ENCODE measurements at places on chromosomes 1 and 21.

GRCh38 chr1:203867802-203868201 is 6.4 kb downstream of the SNRPE start:
- no peak for DNase-seq

DNA sequence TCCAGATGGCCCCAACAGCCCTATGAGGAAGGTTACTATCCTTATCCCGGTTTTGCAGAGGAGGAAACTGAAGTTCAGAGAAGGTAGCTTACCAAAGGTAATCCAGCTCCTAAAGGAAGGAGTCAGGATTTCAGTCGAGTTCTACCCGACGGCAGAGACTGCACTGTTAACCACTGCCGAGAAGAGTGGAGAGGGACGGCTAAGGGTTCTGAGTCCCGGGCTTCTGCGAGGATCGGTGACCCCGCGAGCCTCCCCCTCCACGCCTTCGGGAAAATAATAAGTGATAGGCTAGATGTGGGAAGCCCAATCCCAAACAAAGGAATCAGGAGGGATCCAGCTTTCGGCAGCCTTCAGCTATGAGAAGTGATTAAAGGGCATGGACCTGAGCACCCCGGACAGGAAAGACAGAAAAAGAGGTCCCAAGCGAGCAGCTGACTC is 587 bp downstream of the TMEM53 start:
- no peak for DNase-seq

DNA sequence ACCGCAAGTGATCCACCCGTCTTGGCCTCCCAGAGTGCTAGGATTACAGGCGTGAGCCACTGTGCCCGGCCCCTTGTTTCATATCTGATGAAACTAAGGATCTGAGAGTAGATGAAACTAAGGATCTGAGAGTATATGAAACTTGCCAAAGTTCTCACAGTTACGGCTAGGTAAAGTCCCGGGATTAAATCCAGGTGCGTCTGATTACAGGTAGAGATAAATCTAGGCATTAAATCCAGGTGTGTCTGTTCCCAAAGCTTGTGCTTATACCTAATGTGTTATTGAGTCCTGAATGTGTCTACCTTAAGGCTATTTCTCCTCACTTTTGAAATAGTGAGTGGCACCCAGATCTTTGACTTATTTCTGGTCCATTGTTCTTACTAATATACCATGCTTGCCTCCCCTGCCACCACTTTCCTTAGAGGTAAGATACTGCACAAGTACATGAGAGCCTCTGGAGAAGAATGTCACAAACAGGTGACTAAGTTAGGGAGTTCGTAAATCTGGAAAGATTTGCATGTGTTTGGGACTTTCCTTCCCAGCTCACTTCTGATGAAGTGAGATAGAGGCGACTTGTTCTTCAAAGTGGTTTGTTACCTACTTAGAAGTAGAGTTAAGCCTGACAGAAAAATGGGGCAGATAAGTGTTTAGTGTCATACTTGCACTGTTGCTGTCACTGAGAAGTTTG is 66.5 kb downstream of the AK4 start:
- no peak for DNase-seq

DNA sequence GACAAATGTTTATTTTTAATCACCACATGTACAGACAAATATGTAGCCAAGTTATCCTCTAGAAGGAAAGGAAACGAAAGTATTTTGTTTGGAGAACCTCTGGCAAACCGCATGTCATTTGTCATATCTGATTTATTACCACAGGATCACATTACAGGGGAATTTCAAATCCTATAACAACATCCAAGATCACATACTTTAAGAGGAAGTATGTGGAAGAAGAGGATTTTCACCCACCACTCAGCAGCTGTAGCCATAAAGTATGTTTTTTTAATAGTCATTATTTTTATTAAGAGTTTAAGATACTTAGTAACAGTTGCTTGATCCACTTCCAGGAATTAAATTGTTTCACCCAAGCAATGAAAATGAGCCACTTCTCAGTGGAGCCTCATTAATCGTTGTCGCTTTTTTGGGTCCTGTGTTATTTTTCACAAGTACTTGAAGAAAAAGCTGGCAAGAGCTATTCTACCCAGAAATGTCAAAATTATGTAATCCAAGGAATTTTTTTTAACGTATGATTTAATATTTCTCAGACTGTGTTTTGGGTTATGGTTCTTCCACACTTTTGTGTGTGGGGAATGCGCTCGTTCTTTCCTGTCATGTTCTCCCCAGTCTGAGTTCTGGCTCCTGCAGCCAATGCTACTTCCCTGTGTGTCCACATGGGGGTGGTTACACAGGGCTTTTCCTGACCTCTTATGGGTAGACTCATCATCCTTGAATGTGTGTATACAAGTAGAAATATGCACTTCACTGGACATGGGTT is 6.9 kb downstream of the SERTAD4 start:
- no peak for DNase-seq

GRCh38 chr21:29235714-29236197 is 63.0 kb upstream of the BACH1 start:
- DNase-seq = no peak

- no peak for DNase-seq
Measured at GRCh38 chr1:31650161-31651088, 5.7 kb upstream of the PEF1 start.
